ENCODE measurements at places on chromosomes 2 and 18.

- no peak for DNase-seq
Measured at GRCh38 chr2:96123936-96124335, 7.6 kb upstream of the ADRA2B start.

DNA sequence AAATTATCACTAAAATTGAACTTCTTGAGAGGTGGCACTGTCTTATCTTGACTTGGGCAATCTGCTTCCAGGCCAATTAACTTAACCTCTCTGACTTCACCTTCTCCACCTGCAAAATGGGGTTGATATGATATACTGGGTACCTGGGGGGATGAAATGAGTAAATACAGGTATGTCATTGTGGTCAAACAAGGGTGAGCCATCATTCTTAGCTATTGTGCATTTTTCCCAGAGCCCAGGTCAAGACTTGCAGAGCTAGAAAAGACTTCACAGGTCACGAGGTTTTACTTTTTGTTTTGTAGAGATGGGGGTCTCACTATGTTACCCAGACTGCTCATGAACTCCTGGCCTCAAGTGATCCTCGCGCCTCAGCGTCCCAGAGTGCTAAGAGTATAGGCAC lies 145.0 kb downstream of the PRKCE start:
- no peak for DNase-seq

DNA sequence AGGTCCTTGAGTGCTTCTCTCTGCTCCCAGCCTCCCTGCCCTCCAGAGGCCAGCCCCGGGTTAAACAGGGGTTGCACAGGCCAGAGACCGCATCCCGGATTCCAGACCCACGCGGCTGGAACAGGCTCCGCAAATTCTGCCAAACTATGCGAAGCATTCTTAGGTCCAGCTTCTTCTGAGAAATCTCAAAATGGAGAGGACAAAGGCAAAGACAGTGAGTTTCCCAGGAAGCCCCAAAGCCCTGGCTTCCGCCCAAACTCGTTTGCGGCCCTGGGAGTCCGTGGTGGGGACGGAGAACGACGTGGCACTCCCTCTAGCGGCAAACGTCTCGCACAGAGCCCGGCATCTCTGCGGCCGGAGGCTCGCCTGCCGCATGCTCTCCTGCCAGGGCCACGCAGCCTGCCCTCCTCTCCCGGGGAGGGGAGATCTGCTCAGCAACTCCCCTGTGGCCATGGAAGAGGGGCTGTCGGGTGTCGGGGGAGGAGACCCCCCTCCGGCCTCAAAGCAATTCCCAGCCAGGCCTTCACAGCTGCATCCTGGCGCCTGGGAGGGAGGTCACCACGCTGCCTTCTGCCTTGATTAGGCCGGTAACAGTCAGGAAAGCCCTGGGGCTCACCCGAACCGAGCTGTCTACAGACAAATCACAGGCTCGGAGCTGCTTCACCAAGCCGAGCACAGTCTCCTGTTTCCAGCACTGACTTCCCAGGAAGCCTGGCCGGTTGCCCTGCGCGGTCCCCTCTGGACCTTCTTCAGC lies 33.4 kb upstream of the KLHL29 start:
- peak; percentile 81 for DNase-seq

DNA sequence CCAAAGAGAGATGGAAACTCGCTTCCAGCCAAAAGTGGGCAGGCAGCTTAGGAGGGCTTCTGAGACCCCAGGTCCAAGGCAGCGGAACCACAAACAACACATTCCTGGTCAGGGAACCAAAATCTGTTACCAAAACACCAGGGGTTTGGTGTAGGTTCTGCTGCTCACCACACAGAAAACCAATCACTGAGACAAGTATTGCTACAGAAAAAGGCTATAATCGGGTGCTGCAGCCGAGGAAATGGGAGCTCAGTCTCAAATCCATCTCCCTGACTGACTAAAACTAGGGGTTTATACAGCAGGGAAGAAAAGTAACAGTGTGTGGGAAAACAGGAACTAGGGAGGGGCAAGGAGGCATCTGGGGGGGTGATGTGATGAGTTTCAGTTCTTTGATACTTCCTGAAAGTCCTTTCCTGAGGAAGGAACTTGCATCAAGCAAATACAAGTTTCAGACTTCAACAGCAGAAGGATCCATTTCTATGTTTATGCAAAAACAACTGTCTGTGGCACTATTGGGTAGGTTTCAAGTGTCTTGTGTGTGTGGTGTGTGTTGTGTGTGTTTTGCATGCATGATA lies 108.0 kb downstream of the FAM168B start:
- no peak for DNase-seq

DNA sequence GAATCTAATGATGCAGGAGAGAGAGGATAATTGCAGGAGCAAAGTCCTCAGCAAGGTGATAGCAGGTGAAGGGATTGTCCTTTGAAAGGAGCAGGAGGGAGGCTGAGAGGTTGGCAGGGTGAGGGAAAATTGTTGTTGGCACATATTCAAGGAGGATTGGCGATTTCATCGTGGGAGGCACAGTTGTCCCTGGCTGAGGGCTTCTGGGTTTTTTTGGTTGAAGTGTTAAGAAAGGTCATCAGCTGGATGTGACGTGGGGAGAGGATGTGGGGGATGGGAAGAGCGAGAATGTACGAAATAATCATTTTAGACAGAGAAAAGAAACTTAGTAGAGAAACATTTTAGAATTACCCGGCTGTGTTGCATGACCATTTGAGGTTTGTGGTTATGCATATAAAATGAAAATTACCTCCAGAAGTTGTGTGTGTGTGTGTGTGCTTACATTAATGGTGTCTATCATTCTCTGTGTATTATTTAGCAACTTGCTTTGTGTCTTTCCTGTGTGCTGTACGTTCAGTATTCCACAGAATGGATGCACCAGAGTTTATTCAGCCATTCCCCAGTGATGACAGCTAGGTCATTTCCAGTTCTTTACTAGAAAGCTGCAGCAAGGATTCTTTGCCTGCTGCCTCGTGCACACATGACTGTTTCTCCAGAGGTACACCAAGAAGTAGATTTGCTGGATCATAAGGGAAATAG lies 67.6 kb downstream of the SDC1 start:
- DNase-seq = no peak

GRCh38 chr2:197296835-197297234 lies 13.7 kb downstream of the ANKRD44 start:
- DNase-seq = no peak

- no peak for DNase-seq
Measured at GRCh38 chr2:173797586-173798263, 167.4 kb downstream of the SP3 start.

GRCh38 chr2:168751104-168751740 lies 51.2 kb upstream of the NOSTRIN start:
- no peak for DNase-seq

- DNase-seq = no peak
Measured at GRCh38 chr2:37876227-37876626, 48.9 kb upstream of the RMDN2 start.

DNA sequence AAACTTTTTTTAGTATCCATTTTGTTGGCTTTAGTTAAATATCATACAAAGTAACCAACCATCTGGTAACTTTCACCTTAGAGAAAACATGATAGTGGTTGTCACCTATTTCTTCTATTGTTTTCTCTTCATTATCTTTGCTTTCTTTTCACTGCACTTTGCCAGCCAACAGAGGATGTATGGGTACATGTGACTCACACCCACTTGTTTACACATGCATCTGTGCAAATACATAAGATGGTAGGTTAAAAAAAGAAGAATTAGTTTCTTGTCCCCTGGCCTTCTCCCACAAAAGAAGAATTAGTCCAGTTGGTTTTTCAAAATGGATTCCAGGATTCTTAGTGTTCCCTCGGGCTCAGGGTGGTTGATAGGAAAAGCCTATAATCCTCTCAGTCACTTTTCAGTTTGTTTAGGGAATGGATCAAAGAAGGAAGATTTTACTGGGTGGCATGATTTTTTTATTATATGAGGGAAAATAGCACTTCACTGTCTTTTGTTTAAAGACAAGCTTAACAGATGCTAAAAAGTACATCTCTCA lies 46.6 kb downstream of the CDK15 start:
- no peak for DNase-seq

- DNase-seq = no peak
Measured at GRCh38 chr2:27992787-27993401, 102.4 kb downstream of the BABAM2 start.

DNA sequence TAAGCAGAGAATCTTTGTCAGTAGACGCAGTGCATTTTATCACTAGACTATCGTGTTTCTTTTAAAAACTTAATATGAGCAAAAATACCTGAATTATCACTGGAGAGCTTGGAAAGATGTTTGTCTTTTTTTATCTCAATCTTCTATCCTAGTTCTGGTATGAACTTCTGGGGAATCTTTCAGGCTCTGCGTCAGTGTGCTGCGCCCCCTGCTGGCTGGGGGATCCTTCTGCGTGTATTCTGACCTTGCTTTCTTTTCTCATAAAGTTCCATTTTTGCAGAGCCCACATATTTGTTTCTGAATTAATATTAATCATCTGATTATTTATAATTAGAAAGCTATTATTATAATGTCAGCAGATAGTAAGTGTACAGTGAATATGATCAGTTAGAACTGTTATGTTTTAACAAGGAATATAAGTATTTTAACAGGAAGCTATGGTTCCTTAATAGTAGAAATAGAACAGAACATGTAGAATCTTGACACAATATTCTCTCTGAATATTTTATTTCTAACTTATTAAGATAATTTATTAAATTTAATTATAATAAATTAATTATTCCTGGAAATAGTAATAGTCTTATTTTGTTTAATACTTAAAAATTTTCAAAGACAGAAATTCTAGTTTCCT lies 945.0 kb upstream of the CRIM1 start:
- peak; percentile 57 for DNase-seq

- no peak for DNase-seq
Measured at GRCh38 chr2:193103064-193103463, 908.3 kb upstream of the TMEFF2 start.

GRCh38 chr18:79687806-79688205 lies 8.2 kb downstream of the CTDP1 start:
- no peak for DNase-seq

GRCh38 chr18:80040515-80040914 lies 6.3 kb downstream of the RBFA start:
- DNase-seq = no peak

GRCh38 chr2:32711908-32712501 lies 84.2 kb downstream of the TTC27 start:
- no peak for DNase-seq

DNA sequence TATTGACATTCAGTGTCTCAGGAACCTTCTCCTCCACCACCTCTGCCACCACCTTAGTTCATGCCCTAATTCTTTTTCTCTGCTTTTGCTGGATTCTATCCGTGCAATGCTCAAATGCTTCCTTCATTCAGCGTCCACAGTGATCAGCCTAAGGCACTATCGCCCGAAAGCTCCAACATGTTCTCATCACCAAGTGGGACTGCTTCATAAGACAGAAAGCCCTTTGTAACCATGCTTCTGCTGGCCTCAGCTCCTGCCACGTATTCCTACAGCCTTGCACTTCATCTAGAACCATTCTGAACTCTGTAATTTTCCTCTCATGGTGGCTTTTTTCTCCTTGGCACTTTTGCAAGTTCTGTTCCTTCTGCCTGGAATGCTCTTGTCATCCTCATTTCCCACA lies 222.9 kb downstream of the HNMT start:
- DNase-seq = no peak

GRCh38 chr18:52402814-52403213 lies 62.8 kb downstream of the DCC start:
- DNase-seq = no peak

- DNase-seq = no peak
Measured at GRCh38 chr2:32538735-32539134, 89.1 kb upstream of the TTC27 start.

- DNase-seq = peak; percentile 56
Measured at GRCh38 chr2:143132355-143132754, 3.1 kb downstream of the ARHGAP15 start.

DNA sequence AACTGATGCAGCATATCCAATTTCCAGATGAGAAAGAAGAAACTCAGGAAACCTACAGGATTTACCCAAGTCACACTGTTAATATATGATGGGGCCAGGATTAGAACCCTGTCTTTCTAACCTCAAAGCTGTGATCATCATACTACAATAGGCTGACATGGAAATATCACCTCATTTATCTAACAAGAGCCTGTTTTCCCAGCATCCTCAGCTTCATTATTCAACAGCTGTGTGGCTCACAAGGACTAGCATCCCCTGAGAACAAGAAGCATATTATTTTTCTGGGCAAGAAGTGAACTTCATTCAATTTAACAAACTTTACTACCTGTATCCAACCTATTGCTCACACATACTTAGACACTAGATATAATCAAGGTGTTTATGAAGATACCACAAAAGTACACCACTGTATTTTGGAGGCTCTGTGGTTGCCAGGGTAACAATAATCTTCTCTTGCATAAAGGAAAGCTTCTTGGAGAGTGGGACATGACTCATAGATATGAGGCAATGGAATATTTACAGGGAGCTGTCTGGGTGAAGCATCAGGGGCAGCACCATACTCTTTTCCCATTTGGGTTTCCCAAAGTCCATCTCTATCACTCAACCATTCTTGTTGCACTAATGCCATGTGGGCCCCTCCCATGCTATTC lies 218.2 kb downstream of the RAD51AP2 start:
- DNase-seq = no peak

- no peak for DNase-seq
Measured at GRCh38 chr2:16100006-16100405, 159.7 kb downstream of the MYCN start.

DNA sequence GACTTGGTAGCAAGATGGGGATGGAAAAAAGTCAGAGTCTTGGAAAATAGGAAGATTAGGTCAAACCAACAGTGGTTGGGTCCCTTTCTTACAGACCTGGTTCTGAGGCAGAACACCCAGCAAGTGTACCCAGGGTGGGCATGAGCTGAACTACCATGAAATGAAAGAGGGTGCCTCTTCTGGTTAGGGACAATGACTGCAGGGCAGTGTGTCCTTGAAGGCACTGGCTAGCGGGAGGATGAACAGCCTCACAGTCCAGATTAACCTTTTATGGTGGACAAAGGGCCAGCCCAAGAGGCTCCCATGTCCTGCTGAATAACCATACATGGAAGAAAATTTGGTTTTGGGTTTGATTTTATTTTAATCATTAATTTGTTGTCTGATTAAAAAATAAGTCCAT lies 61.8 kb upstream of the CCDC85A start:
- DNase-seq = no peak

DNA sequence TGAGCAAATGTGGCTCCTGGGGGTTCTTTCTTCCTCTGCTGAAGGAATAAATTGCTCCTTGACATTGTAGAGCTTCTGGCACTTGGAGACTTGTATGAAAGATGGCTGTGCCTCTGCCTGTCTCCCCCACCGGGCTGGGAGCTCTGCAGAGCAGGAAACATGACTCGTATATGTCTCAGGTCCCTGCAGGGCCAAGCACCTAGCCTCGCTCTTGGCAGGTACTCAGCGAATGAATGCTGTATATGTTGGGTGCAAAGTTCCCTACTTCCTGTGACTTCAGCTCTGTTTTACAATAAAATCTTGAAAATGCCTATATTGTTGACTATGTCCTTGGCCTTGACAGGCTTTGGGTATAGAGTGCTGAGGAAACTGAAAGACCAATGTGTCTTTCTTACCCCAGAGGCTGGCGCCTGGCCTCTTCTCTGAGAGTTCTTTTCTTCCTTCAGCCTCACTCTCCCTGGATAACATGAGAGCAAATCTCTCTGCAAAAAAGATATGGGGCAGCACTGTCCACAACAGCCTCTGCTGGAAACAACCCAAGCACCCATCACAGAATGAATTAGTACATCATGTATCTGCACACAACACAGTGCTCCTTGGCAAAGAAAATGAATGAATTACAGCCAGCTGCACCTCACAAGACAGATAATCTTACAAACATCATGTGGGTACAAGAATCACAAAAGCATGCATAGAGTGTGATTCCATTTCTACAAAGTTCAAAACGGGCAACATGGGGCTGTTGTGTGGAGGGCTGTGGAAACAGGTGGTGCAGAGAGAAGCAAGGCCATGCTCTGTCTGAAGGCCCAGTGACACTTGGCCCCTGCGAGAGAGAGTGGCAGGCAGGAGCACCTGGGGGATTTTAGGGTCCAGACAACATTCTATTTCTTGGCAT lies 6.6 kb downstream of the IL1RN start:
- DNase-seq = no peak

Measured in activated T-cell treated with anti-CD3 and anti-CD28 coated beads, Interleukin-2, amount 50 U/mL, for 48 hours (primary cell).